ENCODE measurements at places on chromosomes 3 and 15.

DNA sequence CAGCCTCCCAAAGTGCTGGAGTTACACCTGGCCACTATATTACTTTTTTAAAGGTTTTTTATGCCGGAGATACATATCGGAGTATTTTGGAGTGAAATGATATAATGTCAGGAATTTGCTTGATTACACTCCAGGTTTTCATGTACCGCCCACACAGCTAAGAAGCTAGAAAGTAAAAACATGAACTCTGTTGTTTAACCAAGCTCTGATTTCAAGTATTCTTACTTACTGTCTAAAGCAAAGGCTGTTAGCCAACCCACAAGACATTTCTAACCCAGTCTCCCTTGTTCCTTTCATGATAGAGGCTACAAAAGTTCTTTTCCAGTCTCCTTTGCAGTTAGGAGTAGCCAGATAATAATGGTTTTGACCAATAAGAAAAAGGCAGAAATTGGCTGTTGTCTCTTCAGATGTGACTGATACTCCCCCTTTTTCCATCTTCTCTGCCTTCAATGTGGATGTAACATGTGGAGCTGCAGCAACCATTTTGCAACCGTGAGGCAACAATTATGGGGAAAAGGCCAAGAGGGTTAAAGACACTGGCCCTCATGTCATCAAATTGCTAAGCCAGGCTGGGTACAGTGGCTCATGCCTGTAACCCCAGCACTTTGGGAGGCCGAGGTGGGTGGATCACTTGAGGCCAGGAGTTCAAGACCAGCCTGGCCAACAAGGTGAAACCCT, 6.1 kb upstream of the CP start:
- DNase-seq, result no peak

DNA sequence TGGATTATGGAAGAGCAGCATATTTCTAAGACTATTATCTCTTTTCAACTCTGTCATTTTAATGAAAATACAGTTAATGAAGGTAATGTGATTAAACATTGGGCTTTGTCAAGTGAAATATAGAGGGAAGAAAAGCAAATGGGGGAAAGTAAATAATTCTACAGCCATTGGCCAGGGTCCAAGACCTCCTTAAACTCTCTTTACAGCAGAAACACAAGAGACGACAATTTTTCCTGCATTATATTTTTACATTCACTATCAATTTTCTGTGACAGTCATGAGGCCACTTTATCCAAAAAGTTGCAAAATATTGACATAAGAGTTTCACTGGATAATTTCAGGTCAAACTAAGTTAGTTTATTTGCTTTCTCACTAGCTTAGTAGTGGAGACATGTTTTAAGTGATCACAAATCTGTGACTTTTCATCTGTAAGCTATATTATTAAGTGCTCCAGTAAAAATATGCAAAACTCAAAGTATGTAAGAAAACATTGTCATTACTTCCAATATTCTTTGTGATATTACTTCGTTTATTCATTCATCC, 385.9 kb upstream of the DPH6 start:
- DNase-seq, result no peak

DNA sequence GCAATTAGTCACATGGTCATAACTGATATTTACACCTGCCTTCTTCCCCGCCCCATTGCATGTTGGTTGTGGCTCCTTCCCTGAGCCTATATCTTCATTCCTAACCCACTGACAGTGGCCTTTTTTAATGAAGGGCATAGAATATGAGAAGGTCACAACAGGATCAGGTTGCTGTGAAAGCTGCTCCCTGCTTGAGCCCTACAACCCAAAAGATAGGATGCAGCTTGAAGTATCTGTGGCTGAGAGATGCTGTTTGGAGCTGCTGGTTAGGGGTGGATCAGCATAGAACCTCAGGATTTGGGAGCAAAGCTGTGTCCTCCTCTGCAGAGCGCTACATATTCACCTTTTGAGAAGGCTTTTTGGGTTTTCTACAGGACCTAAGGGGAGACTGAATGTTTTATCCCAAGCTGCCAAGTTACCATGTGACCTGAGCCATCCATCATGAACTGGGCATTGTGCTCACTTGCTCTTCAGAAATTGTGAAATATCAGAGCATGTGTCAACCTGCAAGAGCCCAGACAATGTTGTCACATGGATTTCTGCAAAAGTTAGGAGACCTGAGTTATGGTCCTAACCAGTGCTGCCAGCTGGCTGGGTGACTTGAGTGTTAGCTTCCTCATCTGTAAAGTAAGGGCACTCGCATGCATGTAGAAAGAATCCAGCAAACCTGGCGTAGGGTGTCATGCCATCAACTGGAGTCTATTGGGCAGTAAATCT, 49.8 kb upstream of the ARL8B start:
- DNase-seq, result no peak

GRCh38 chr15:74136814-74137536, 6.6 kb downstream of the ISLR2 start:
- no peak for DNase-seq

- DNase-seq, result no peak
Measured at GRCh38 chr3:184786280-184786941, 25.6 kb upstream of the VPS8 start.

DNA sequence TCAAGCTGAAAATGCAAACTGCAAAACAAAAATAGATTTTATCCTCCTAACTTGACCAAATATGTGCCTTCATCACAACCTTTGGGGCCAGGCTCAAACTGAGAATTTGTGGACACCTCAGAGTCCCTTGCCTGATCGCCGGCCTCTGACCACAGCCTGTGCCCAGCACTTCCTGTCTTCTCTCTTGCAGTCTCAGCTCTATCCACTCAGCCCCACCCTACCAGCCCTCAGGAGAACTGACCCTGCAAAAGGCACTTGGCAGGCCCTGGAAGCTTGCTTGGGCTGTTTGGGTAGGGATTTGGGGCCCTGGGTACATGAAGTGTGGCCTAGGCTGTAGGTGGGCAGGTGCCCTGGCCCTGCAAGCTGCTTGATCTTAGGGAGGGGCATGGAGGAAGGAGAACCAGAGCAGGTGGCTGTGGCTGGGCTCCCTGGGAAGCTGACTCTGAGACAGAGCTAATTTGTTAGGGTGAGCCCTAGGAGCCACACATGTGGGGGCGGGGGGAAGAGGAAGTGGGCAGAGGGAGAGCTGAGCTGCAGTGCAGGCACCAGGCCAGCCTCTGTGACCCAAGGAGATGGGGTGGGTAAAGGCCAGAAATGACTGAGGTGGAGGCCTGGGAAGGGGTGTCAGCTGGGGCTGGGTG, 8.6 kb downstream of the CLEC3B start:
- DNase-seq, result no peak

- no peak for DNase-seq
Measured at GRCh38 chr15:65066635-65067316, 1.0 kb downstream of the RASL12 start.

DNA sequence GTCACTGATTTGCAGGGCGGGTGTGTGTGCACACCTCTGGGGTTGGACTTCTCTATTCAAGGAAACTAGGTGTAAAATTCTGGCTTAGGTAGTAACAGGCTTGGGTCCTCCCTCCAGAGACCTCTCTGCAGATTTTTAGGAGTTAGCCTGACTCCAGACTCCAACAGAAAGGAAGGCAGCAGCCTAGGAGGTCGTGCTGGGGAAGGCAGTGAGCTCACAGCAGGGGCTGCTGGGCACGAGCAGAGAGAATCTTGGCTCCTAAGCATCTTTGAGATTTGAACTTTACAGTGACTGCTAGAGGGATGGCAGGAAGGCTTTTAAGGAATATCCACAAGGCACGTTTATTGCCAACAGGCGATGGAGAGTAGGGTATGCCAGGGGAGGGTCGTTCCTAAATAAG, 612.6 kb downstream of the FOXP1 start:
- DNase-seq, result no peak

- no peak for DNase-seq
Measured at GRCh38 chr15:36965570-36966342, 134.6 kb downstream of the MEIS2 start.

GRCh38 chr15:98347001-98347400, 301.3 kb upstream of the IGF1R start:
- DNase-seq, result no peak

- no peak for DNase-seq
Measured at GRCh38 chr15:89781891-89782618, 5.9 kb downstream of the MESP2 start.

DNA sequence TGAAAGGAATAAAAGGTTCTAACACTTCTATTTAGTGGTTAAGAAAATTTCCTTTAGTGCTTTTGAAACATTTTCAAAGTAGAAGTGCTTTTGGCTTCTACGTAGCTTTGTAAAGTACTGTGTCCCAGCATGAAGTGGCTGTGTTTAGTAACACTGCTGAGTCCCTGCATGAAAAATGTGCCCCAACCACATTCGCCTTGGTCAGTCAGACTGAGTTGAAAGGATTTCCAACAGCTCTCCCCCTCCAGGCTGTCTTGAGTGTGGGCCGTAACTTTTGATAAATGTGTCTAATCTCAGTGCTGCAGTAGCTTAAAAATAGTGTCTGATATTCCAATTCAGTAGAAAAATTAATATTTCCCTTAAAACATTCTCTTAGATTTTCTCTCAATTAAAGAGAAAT, 115.0 kb downstream of the NR1D2 start:
- no peak for DNase-seq

DNA sequence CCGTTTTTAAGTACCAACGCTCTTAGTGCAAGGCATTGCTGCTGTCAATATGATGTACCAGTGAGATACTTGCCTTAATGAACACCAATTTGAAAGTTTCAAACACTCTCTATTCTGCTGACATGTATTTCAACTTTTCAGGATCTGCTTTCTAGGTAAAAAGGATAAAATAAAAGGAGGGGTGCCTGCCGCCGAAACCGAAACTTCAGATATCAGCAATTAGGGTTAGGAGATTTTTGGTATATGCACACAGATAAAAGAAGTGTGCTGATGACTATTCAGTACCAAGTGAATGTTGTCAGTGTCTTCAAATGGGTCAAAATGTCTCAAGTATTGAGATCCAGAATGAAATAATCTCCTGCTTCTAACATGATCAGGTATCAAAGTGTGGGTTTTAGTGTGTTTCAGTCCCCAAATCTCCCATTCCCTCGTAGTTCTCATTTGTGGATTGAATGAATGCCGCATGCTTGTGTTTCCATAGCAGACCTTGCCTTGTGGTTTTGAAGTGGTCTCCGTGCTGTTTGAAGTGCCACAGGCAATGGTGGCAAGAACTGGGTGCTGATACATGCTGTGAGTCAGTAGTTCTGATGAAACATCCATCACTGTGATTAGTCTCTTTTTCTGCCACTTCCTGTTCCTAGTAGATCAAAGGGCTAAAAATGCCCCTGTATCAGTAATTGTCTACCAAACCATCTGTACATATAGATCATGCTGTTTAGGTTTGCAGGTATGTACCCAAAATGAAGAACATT, 22.5 kb downstream of the CHST14 start:
- DNase-seq, result no peak

DNA sequence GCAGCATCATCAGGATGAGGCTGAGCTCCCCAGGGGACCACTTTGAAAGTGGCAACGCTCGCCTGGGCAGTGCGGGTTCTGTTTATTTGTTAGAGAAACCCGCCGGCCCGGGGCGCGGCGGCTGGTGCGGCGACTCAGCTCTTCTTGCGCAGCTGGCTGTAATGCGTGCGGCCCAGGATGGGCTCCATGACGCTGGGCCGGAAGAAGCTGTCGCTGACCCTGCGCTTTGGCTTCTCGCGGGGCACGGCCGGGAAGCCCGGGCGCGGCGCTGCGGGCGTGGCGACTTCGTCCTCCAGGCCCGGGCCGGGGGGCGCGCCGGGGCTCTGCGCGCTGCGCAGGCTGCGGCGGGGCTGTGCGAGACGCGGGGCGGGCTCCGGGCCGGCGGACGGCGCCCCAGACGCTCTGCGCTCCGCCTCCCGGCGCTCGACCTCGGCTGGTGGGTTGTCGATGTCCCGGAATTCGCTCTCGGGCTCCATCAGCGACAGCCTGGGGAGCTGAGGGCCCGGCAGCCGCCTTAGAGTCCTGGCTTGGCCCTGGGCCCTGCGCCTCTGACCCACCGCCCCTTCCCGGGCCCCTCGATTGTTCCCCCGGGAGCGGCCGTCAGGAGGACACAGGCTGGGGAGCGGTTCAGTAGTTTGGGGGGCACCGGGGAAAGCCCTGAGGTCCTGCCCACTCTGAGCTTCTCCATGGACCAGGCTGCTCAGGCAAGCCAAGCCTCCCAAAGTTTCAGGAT, 10.3 kb upstream of the KIF7 start:
- DNase-seq, result no peak

GRCh38 chr3:32048487-32049182, 57.8 kb upstream of the GPD1L start:
- DNase-seq, result no peak

GRCh38 chr3:99663977-99664376, 25.6 kb downstream of the COL8A1 start:
- DNase-seq, result no peak

DNA sequence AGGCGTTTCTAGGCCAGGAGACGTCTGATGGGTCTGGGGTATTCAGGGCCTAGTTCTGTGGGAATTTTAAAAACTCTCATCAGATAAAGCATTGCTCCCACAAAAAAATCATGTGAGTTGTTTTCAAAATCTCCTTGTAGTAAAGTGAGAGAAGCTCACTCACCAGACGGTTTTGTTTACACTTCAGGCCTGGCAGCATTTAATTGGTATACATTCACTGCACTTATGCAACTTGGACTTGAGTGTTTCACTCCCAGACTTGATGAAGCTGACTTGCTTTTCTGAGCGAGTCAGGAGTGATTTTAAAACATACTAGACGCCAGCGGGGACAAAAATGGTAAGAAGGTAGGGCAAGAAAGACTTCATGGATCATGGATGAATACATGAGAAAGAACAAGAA, 75.2 kb downstream of the SLCO3A1 start:
- DNase-seq, result no peak

DNA sequence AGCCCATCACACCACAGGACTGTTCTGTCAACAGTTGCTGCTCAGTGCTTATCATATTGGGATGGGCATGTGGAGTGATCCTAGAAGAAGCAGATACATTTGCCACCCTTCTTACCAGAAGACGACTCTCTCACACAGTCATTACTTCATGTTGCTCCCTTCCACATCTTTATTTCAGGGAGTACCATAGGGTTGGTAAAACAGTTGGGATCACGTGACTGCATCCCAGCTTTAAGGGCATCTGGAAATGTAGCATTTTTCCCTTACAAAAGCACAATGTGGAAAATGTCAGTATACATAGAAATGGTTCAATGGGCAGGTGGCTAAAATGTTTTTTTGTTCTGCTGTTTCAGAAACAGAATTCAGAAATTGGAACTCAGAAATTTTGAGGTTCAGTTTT, 791.0 kb downstream of the OTOL1 start:
- no peak for DNase-seq

DNA sequence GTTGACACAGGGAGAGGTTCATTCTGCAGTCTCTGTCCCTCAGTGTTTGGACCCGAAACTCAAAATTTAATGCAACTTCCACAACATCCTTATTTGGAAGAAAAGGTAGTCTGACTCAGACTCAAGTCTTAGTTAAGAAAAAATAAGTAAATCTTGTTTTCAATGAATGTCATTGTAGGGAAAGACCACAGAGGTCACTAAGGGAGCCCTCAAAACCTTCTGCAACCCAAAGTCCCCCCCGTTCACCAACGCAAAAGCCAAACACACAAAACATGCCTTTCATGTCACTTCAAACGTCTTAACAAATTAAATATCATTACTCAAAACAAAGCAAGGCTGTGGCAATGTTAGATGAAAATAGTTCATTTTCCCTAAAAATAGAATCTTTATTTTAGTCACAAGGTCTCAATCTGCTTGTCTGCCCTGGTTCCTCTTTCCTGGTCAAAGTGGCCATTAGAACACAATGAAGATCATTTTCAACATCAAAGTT, 20.9 kb upstream of the SSUH2 start:
- DNase-seq, result no peak

- no peak for DNase-seq
Measured at GRCh38 chr3:77825001-77825827, 785.3 kb downstream of the ROBO2 start.
